Gastroesophageal sphincter (tissue), 4 donors: ENCODE measurements at places on chromosomes 5 and 9. TPM values are rescaled to one million over a fixed set of nuclear protein-coding genes. Genes with fewer than 3 reads are reported as not detected.
A peak's percentile ranks its signal among the peaks of the same experiment; 100 is the strongest.

The SNX30 gene
- total RNA-seq: 18.2 TPM

- ATAC-seq: peak; percentile 34
Observed at GRCh38 chr9:121708768-121709488, 57.5 kb downstream of the DAB2IP start.

DNA sequence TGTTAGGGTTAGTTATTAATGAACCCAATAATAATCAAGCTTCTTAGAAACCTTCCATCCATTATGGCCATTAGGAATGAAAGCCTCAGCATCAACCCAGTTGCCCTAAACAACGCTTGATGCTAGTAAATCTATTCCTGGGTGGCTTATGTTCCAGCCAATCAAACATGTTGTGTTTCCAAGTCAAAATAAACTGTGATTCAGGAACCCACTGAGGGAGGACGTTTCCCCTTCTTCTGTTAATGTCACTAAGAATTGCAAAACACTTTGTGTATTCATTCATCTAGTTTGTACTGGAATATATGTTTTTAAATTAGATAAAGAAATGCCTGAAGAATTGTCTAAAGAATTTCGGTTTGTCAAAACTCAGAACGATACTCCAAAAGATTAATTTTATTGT lies 142.5 kb upstream of the MSX2 start:
- no peak for ATAC-seq

GRCh38 chr5:100175346-100175745 lies 359.8 kb upstream of the FAM174A start:
- ATAC-seq: no peak

The GDA gene
- not detected for total RNA-seq

DNA sequence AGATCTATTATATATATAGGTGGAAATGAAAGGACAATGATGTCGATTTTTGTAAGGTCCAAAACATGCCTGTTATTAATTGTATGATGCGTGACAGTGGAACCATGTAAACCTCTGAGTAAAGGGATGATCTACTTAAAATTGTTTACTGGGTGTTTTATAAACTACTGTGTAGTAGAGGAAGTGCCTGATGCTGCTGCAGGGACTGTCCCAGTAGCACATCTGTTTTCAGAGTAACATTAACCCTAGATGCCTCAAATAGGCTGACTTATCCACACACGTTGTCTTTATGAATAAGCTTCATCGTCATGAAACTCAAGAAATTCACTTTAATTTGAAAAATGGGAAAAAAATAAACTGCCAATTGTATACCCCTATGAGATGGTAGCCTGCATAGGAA lies 1.7 kb downstream of the CAMK4 start:
- no peak for ATAC-seq
